Ascending aorta (tissue), 2 donors: ENCODE measurements at places on chromosomes 1 and 21.

DNA sequence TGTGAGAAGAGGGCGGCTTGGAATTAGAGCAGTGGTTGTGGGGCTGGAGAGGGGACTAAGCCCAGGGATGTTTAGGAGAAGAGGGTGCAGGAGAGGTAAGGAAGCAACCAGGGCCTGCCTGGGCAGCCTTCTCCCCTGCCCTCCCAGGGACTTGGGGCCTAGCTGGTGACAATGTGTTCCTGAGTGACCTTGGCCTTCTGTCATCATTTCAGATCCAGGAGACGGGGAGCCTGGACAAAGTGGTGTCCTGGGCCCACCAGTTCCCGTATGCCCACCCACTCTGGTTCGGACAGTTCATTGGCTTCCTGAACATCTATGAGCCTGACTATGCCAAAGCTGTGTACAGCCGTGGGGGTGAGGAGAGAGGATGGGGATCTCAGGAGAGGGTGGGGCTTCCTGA, 11.8 kb downstream of the CYP4B1 start:
- no peak for DNase-seq

DNA sequence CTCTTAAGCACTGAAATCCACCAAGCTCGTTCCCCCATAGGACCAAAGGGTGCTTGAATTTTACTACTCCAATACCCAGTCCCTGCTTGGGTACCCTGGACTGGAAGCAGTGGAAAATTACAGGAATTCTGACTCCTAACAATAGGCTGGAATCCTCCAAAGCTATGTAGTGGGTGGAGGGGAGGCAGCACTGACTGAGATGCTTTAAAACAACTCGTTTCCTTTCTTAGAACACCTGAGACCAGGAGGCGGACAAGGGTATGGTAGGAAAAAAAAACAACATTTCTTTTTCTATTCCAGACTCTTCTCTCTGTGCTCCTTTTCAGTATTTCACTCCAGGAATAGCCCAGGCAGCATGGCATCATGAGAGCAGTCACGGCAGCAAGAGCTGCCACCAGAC, 2.3 kb downstream of the PEF1 start:
- no peak for DNase-seq

DNA sequence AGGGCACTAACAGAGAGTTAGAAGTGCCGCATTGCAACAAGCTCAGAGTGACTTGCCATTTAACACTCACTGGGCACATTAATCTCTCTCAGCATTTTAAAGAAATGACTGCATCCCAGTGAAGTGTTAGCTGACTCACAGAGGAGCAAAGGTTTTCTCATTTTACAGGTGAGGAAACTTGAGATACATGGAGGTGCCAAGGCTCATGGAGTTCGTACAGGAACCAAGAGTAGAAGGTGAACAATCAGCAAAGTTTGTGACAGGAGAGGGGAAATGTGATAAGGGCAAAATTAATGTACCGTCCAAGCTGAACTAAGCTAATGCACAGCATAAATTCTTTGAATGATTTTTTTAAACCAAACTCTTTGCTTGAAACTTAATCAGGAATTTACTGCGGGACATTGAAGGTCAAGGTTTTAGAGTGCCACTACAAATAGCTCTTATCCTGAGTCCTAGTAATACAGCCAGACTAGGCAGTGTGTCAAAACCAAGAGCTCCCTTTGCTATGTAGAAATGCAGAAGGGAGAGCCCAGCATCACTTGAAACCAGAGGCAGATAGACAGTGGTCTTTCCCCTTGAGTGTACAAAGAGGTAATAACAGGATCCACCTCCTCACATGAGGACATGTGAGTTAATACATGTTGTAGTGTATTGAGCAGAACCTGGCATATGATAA, 22.4 kb upstream of the NTPCR start:
- no peak for DNase-seq

GRCh38 chr1:185438936-185439335, 121.9 kb upstream of the IVNS1ABP start:
- no peak for DNase-seq

DNA sequence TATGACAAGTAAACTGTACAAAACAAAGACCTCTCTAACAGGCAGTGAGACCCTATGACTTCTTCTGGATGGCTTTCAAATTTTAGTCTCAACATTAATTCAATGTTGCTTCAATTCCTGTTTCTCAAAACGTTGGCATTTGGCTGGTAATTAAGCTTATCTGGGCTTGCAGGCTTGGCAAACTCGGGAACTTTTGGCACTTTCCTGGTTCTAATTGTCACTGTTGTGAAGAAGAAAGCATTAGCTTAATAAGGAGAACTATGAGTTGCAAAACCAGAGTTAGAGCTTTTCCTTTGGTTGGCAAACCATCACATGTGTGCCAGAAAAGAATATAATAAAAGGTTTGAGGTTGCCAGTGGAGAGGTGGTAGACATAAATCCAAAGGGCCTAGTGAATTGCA, 698.3 kb downstream of the LRRIQ3 start:
- DNase-seq, result no peak

DNA sequence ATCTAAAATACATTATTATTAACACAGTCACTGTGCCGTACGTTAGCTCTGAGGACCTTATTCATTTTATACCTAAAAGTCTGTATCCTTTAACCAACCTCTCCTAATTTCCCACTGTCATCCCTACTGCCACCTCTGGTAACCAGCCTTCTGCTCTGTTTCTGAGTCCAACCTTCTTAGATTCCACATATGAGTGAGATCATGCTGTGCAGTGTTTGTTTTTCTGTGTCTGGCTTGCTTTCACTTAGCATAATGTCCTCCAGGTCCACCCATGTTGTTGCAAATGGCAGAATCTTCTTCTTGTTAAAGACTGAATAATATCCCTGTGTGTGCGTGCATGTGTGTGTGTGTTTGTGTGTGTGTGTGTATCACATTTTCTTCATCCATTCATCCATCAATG, 64.2 kb downstream of the ETS2 start:
- no peak for DNase-seq

GRCh38 chr1:46248122-46248920, 758 bp downstream of the RAD54L start:
- peak; percentile 65 for DNase-seq

DNA sequence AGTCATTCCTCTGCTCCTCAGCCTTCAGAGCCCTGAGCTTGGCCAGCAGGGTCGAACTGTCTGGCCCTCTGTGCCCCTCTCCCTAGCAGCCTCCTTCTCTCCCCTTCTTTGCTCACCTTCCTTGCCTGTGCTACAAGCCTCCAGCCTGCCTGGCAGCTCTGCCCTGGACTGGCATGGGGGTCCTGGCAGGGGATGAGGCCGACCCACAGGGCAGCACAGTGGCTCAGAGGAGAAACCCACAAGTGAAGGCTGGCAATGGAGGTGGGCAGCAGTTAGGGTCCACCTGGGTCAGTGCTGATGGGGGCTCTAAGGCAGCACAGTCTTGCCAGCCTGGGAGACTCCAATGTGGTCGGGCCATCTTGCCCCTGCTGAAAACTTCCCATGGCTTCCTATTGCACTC, 274.2 kb downstream of the GRIK3 start:
- no peak for DNase-seq

GRCh38 chr1:204417074-204417997, 5.7 kb upstream of the PPP1R15B start:
- DNase-seq, result peak; percentile 91

DNA sequence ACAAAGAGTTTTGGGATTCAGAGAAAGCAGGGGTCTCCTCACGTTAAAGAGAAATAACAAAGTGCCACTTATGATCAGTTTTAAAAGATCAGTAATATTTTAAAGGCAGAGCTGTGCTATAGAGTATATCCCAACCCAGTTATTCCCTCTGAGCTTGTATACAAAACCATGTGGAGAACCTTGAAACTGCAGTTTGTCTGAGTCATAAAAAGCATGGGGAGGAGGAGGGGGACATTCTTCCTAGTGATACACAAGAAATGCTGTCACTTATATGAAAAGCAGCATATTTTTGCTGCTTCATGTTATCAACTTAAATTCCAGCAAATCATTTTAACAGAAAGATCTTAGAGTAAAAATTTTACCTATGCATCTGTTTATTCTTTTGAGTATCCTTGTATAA, 244.5 kb downstream of the GPR52 start:
- no peak for DNase-seq

DNA sequence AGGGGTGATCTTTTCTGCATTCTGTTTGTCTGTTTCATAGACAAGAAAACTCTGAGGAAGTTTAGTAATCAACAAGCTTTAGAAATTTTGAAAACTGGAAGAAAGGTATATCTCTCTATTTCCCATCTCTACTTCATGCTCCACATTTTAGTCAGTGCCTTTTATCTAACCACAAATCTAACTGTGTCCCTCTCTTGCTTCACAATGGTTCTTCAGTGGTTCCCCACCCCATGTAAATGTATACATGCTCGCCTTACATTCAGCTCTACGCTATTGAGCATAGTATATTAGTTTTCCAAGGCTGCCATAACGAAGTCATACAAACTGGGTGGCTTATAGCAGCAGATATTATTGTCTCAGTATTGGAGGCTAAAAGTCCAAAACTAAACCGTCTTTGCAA, 14.4 kb upstream of the SAMSN1 start:
- no peak for DNase-seq

DNA sequence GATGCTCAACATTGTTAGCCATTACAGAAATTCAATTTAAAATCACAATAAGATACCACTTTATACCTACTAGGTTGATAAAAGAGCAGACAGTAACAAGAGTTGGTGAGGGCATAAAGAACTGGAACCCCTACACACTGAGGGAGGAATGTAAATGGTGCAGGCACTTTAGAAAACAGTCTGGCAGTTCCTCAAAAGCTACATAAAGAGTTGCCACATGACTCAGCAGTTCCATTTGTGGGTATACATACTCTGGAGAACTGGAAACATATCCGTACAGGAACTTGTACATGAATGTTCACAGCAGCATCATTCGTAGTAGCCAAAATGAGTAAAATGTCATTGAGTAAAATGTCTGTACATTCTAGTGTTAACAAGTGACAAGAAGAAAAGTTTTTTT, 17.0 kb downstream of the NSL1 start:
- DNase-seq, result no peak

DNA sequence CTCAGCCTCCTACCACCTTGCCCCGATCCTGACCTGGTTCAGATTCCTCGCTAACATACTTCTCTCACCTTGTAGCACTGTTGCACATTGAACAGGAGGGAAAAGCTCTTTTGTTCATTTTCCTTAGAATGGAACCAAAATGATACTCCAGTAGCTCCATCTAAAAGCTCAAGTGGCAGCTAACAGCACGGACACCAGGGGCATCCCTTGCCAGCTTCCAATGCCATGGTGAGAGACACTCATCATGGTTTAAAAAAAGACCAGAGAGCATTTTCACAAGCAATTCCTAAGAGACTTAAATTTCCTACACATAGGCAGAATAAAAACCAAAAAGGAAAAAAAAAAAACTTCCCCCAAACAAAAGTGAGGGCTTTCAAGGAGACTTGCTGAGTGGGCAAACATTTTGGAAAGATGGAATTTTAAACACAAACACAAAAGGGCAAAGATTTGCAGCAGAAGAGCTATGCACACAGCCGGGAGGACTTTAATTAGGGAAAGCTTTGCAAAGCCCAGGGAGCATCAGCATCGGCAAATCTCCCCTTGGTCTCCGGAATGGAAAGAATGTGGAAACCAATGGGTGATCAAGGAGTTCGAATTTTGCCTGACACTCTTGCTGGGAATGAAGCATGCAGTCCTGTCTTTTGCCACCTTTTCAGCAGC, 84.3 kb downstream of the CAPZB start:
- DNase-seq, result no peak

DNA sequence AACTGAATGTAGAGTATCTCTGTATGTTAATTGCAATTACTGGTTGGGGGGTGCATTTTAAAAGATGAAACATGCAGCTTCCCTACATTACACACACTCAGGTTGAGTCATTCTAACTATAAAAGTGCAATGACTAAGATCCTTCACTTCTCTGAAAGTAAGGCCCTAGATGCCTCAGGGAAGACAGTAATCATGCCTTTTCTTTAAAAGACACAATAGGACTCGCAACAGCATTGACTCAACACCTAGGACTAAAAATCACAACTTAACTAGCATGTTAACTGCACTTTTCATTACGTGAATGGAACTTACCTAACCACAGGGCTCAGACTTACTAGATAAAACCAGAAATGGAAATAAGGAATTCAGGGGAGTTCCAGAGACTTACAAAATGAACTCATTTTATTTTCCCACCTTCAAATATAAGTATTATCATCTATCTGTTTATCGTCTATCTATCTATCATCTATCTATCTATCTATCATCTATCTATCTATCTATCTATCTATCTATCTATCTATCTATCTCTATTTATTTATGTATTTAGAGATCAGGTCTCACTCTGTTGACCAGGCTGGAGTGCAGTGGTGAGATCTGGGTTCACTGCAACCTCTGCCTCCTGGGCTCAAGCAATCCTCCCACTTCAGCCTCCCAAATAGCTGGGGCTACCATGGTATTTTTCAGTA, 47.8 kb downstream of the CHML start:
- no peak for DNase-seq

- DNase-seq, result no peak
Measured at GRCh38 chr1:209434066-209434465, 149.4 kb upstream of the CAMK1G start.

GRCh38 chr1:101371259-101371658, 134.4 kb downstream of the S1PR1 start:
- no peak for DNase-seq

GRCh38 chr1:173117761-173118160, 67.0 kb upstream of the TNFSF18 start:
- DNase-seq, result no peak

DNA sequence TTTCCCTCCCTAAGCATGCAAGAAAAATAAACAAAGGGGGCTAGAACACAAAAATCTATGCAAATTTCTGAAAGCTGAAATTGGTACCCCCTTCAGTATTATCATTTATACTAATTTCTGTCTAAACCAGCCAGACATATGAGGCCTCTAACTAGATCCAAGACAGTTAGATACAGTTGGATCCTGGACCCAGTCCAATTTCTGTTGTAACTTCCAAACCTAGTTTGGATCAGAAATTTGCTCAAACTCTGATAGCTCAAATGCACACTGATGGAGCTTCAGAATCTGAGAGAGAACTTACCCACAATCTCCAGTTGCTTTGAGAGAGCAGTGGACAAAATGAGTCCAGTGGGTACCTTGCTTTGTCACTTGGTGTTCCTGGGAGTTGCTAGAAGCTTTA, 11.9 kb downstream of the CEP350 start:
- DNase-seq, result no peak

GRCh38 chr1:202628646-202629215, 81.5 kb downstream of the SYT2 start:
- no peak for DNase-seq

DNA sequence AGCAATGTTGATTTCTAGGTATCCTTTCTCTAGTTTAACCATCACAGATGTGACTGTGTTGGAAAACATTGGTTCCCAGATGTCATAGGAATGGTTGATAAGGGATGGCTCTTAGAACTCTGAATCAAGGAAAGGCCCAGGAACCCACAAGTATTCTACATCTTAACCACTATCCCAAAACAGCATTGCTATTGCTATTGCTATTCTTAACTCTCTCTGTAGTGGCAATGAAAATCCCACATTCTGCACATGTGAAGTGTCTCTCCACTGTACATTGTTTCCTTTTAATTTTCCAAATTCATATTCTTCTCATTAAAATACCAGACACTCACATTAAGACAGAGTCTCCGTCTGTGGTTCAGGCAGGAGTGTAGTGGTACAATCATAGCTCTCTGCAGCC, 420.4 kb upstream of the RUNX1 start:
- DNase-seq, result no peak
